ENCODE measurements at places on chromosomes 1 and 21.

- H3K36me3 ChIP-seq = no peaks in the 10 kb centered on the region
- DNase-seq = no peak
- peaks cover 15% of the 10 kb centered on the region for H3K27me3 ChIP-seq
- H3K4me3 ChIP-seq = no peak overlapping the region
- no peak overlapping the region for H3K27ac ChIP-seq
Observed at GRCh38 chr1:212696721-212697331, 2.8 kb downstream of the BATF3 start.

DNA sequence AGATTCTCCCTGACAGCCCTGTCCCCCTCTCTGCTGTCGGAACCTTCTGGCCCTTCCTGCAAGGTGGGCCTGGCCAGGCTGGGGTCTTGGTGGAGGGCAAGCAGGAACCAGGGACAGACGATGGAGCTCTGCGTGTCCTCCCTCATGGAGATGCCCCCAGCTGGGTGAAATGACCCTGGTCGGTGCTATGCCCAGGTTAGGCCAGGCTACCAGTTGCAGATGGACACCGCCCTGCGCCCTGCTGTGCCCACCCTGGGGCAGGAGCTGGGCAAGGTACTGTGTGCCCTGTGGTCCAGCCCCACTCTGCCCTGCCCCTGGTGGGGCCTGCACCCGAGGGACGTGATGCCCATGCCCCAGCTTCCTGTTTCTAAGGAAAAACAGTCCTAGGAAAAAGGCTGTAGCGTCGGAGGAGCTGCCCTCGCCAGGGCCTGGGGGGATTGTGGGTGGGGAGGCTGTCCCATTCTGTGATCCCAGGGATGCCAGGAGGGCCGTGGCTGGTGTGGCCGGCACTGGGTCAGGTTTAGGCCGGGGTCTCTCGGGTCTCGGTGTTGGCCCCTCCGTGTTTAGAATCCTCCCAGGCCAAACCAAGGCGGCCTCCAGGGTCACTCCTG lies 77.6 kb downstream of the MORN1 start:
- no peak for DNase-seq
- no peak overlapping the region for H3K27ac ChIP-seq
- no peaks in the 10 kb centered on the region for H3K36me3 ChIP-seq
- peaks cover 3% of the 10 kb centered on the region for H3K4me1 ChIP-seq

- H3K27me3 ChIP-seq = no peaks in the 10 kb centered on the region
- no peaks in the 10 kb centered on the region for H3K36me3 ChIP-seq
- peak overlapping the region; percentile 62 for H3K27ac ChIP-seq
- H3K4me1 ChIP-seq = peaks cover 12% of the 10 kb centered on the region
Observed at GRCh38 chr1:8040586-8040985, 14.5 kb upstream of the ERRFI1 start.

- H3K27me3 ChIP-seq = peaks cover 9% of the 10 kb centered on the region
- no peaks in the 10 kb centered on the region for H3K36me3 ChIP-seq
- no peak within 1 kb of the TSS for H3K27ac ChIP-seq
- DNase-seq = no peak
Observed at GRCh38 chr1:207088701-207089626, at the start of gene C4BPB. Gene C4BPB, plus strand, starts transcription at chr1:207088860. Its CDS starts 672 bp downstream, at chr1:207089532.

DNA sequence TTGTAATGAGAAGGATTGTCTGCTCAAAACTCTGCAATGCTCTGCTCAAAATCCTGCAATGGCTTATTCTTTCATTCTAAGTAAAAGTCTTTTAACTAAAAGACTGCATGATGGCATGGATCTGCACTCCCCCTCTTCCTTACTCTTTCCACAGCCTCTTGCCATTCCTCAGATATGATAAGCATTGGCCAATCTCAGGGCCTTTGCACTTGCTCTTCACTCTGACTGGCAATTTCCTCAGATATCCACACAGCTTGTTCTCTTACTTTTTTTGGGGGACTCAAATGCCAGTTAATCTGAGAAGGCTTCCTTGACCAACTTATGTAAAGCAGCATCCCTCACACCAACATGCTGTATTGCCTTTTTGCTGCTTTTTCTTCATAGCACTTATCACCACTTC lies 2.8 kb upstream of the ZMPSTE24 start:
- DNase-seq = no peak
- H3K27me3 ChIP-seq = no peaks in the 10 kb centered on the region
- H3K27ac ChIP-seq = no peak overlapping the region
- H3K4me1 ChIP-seq = peaks cover 10% of the 10 kb centered on the region
- peaks cover 2% of the 10 kb centered on the region for H3K36me3 ChIP-seq

DNA sequence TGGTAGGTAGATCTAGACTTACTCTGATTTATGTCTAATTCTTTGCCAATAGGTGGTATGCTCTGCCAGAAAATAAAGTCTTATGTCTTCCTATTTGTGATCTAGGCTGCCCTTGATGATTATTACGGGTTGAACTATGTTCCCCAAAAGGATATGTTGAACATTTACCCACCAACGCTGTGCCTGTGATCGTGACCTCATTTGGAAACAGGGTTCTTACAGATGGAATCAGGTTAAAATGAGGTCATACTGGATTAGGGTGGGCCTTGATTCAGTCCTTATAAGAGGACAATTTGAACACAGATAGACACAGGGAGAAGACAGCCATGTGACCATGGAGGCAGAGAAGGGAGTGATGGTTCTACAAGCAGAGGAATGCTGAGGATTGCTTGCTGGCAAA lies 95.1 kb upstream of the BCAR3 start:
- no peaks in the 10 kb centered on the region for H3K36me3 ChIP-seq
- H3K27ac ChIP-seq = no peak overlapping the region
- H3K4me3 ChIP-seq = no peak overlapping the region
- H3K4me1 ChIP-seq = peaks cover 19% of the 10 kb centered on the region
- no peak for DNase-seq
- H3K27me3 ChIP-seq = no peaks in the 10 kb centered on the region

DNA sequence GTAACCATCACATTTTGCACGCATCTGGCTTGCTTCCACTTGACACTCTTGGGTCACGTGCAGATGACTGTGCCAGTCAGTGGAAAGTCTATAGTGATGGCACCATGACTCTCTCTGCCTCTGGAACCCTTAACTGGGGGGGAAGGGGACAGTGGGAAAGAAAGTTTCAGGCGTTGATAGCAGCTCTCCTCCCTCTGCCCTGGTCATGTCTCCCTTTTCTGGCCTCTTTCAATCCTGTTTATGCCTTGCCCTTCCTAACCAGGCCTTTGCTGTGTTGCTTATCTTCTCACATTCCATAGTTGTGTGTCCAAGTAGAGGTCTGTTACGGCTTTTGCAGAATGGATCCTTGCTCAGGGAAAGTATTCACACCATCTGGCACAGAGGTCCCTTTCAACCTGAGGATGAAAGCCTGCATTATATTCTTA lies 93.5 kb downstream of the NRDC start:
- H3K4me3 ChIP-seq = no peak overlapping the region
- H3K4me1 ChIP-seq = no peaks in the 10 kb centered on the region

- H3K4me3 ChIP-seq = no peak overlapping the region
- no peaks in the 10 kb centered on the region for H3K27me3 ChIP-seq
- no peaks in the 10 kb centered on the region for H3K4me1 ChIP-seq
- no peak overlapping the region for H3K27ac ChIP-seq
- no peaks in the 10 kb centered on the region for H3K36me3 ChIP-seq
- DNase-seq = no peak
Observed at GRCh38 chr1:30323841-30324240, 399.5 kb downstream of the MATN1 start.

GRCh38 chr21:15493646-15494045 lies 236.1 kb upstream of the USP25 start:
- no peak for DNase-seq
- no peaks in the 10 kb centered on the region for H3K27me3 ChIP-seq
- H3K36me3 ChIP-seq = no peaks in the 10 kb centered on the region

DNA sequence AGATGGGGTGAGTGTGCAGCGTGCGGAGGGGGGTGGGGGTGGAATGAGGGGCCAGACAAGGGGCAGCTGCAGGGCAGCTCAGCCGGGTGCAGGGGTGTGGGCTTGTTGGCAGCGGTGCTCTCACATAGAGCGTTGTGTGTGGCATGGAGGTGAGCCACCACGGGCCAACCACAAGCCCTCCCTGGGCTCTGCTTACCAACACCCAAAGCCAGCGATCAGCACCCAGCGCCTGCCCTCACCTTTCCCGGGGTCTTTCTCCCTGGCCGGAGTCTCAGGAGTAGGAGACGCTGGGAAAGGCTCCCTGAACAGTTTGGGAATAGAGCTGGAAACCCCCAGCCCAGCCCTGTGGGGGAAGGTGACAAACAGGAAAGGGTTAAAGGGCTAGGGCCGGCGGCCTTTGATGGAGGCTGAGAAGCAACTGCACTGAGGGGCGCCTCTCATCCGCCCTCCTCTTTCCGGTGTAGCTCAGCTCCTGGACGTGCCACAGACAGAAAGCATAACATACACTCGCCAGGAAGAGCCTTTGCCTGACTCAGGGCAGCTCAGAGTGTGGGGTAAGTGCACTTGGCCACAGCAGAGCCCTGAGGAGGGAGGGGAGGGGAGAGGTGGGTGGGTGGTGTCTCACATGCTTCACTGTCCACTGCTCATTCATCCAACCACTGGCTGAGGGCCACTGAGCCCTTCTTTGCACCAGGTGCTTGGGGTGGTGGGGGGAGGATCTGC lies 577 bp downstream of the IKBKE start:
- peak; percentile 90 for DNase-seq
- peaks cover 29% of the 10 kb centered on the region for H3K4me1 ChIP-seq

DNA sequence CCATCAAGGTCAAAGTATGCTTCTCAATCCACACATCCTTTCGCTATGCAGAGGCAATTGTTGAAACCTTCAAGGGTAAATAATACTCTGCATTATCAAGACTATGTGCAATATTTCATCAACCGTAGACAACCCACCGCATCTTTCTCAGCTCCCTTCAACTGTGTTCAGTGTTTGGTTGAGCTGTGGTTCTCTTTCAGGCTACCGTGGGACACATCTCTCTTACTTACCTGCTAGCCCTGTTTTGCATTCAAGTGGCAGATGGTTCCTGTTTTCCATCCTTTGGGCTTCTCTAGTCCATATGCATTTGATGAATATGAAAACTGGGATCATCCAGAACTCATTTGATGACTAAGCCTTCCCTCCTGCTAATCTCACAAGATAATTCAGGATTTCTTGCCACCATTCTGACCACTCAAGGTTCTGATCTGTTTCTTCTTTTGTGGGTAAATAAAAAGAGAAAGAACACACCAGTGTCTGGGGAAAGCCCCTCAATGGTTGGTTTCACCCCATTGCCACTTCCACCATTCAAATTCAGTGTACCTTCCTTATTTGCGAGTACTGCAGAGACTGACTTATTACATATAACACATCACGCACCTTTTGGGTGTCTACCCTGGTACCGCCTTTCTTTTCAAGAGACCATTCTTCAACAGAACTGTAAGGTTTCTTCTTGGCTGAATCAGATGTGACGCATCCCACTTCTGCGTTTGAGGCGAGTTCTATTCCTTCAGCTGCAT lies 61.7 kb downstream of the BACE2 start:
- no peaks in the 10 kb centered on the region for H3K4me1 ChIP-seq
- H3K27me3 ChIP-seq = no peaks in the 10 kb centered on the region
- no peak overlapping the region for H3K27ac ChIP-seq
- H3K4me3 ChIP-seq = no peak overlapping the region
- no peaks in the 10 kb centered on the region for H3K36me3 ChIP-seq
- no peak for DNase-seq

DNA sequence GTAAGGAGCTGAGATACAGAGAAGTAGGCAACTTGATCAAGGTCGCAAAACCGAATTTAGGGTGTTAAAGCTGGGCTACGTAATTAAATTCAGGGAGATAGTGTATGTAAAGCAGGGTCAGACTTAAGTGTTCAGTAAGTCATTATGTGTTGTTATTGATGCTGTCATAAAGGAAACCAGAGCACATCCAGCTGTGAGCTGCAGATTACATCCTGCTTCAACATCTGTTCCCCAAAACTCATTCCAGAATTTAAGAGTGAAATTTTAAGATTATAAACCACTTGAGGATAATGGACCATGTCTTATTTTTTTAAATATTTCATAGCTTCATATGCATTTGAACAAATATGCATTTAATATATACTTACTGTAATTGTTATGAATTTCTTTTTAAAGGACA lies 49.7 kb downstream of the IVNS1ABP start:
- no peak overlapping the region for H3K27ac ChIP-seq
- H3K4me1 ChIP-seq = no peaks in the 10 kb centered on the region
- no peak for DNase-seq
- H3K4me3 ChIP-seq = no peak overlapping the region

DNA sequence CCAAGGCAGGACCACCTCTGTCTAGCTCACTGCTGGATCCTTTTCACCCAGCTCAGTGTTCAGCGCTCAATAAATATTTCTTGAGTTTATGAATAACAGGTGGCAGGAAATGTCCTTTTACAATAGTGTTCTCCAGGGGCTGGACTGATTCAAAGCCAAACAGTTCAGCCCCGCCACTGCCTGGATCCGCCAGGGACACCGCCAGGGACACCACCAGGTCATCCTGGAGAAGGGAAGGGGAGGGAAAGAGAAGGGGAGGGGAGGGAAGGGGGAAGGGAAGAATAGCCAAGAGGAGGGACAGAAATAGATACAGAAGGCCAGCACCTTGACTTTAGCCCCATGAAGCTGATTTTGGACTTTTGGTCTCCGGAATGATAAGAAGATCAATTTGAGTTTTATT lies 255.6 kb downstream of the GRIK3 start:
- DNase-seq = no peak
- peaks cover 5% of the 10 kb centered on the region for H3K27me3 ChIP-seq
- H3K27ac ChIP-seq = no peak overlapping the region

- H3K4me3 ChIP-seq = no peak overlapping the region
- no peaks in the 10 kb centered on the region for H3K36me3 ChIP-seq
- H3K27ac ChIP-seq = no peak overlapping the region
- no peaks in the 10 kb centered on the region for H3K27me3 ChIP-seq
- H3K4me1 ChIP-seq = no peaks in the 10 kb centered on the region
Observed at GRCh38 chr1:6129313-6129712, 50.8 kb downstream of the CHD5 start.

GRCh38 chr1:18886003-18886335 lies 16.4 kb downstream of the ALDH4A1 start:
- no peak overlapping the region for H3K4me3 ChIP-seq
- no peaks in the 10 kb centered on the region for H3K36me3 ChIP-seq
- DNase-seq = peak; percentile 77
- H3K27me3 ChIP-seq = no peaks in the 10 kb centered on the region

DNA sequence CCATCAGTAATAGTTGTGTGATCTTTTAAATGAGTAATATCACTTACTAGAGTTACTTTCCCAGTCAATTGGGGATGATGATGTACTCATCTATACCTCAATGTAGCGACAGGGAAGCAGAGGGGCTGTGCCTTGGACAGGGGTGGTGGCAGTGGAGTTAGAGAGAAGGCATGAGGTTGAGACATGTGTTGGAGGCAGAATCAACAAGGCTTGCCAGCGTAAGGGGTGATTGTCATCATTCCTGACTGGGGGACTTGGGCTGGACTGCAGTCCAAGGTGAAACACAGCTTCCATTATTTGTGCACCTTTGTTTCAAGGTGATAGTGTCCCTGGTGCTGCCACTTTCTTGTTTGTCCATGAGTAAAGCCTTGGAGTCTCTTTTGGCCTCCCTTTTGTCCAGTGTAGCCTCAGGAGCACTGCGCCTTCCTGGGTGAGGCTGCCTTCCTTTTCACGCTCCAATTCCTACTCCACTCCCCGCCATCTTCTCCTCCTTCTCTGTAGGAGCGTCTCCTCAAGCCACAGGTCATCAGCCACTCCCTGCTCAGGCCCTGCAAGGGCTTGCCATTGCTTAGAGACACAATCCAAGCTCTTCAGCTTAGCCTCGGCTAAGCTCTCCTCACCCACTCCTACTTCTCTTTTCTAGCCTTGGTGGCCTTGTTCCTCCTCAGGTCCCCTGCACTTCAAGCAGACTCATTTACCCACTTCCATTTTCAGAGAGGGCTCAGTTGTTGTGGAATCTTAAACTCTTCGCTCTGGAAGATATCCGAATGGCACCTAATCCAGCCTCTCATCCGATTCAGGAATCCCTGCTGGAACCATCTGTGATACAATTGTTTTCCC lies 77.6 kb upstream of the CD34 start:
- peaks cover 12% of the 10 kb centered on the region for H3K27me3 ChIP-seq
- H3K4me3 ChIP-seq = no peak overlapping the region
- no peak for DNase-seq
- no peak overlapping the region for H3K27ac ChIP-seq
